SW480 (cell line): ENCODE measurements at places on chromosomes 5 and 9.
A peak's percentile ranks its signal among the peaks of the same experiment; 100 is the strongest.

DNA sequence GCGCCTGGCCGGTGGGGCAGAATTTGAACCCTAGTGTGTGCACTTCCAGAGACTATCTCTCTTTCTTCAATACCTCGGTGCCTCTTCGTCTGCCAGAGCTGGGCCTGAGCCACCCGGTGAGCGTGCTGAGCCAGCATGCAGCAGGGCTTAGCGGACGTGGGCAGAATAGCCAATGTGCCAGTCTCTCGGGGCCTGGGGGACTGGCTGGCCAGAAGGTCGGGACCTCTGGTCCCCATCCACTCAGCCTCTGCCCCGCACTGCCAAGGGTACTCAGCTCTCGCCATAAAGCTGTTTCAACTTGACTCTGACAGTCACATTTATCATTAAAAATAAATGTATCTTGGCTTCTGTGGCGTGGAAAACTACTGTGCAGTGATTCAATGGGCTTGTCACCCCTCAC is 4.2 kb upstream of the FIBCD1 start:
- no peak for DNase-seq

- peak; percentile 23 for DNase-seq
Observed at GRCh38 chr9:113738893-113739604, 137.1 kb upstream of the ZNF618 start.

DNA sequence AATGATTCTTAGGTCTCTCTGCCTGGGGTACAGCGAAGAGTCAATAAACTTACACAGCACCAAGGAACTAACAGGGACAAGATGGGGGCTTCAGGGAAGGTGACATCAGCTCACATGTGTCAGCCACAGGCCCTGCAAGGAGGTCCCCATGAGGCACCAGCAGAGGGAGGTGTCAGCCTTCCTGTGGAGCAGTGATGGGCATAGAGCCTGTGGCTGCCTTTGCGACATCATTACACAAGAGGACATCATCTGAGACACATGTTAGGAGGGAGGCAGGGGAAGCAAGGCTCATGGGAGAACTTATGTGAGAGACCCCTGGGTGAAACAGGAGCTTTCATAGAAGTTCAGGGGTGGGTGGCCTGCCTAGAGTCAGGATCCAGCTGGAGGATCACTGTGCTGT is 389.6 kb downstream of the SEMA5A start:
- DNase-seq, result peak; percentile 17

- no peak for DNase-seq
Observed at GRCh38 chr5:155826611-155827507, 500.1 kb upstream of the SGCD start.

- no peak for DNase-seq
Observed at GRCh38 chr5:474840-475661, 32.1 kb downstream of the EXOC3 start.

DNA sequence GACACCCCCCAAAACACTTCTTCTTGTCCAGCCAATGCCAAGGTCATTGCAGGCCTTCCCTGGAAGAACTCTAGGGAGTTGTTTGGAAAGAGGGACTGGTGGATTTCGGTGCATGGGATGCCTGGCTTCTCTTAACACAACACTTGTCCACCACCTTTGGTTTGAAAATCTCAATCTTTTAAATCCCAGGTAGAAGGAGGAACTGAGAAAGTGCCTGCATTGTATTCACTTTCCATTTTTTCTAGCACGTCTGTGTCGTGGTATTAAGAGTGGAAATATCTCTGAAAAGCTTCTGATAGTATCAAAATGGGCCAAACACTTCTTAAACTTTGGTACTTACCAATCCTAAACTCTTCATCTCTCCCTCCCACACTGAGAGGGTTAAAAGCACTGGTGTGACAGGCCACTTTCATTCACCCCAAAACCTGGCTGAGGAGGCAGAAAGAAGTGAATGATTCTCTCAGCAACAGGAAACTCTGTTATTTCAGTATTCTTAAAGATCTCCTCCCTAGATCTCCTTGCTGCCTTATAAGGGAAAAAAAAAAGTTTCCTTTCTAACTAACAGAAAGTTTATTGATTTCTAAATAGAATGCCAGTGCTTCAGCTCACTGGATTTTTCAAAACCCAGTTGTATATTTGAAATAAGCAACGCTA is 3.9 kb upstream of the NFIB start:
- no peak for DNase-seq
